ENCODE measurements at places on chromosomes 1 and 21.

DNA sequence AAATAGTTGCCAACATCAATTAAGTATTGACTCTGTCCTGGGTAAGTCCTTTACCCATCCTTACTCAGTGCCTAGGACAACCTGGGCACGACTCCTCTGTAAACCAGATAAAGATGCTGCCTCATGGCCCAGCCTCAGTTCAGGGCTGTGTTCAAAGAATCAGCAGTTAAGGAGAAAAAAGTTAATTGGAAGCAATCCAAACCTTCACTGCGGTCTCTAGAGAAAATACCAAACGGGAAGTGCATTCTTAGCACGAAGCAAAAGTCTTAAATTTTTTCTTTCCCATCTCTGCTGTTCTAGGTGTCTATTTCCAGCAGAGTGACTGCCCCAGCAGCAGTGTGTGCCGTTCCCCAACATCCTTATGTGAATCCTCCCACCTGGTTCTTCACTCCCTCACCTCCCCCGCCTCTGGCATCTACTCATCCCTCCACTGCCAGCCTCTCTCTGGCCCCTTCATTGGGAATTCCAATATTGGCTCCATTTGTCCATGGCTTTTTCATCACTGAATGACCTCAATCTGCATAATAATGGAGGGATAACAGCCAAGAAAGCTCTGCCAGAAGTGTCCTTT, 23.2 kb downstream of the KANK4 start:
- peak; percentile 61 for DNase-seq

- no peak for DNase-seq
These were observed 46.7 kb upstream of the SARS1 start for GRCh38 chr1:109167001-109167506.

GRCh38 chr1:19360843-19361610, 48.9 kb downstream of the SLC66A1 start:
- no peak for DNase-seq

- DNase-seq = no peak
These were observed 243.6 kb downstream of the TNR start for GRCh38 chr1:175499595-175500382.

GRCh38 chr1:169892927-169893644, 610 bp downstream of the SCYL3 start:
- no peak for DNase-seq

- peak; percentile 72 for DNase-seq
These were observed 43.3 kb downstream of the NID1 start for GRCh38 chr1:236021424-236022135.

GRCh38 chr1:50097791-50098190, 10.9 kb upstream of the ELAVL4 start:
- no peak for DNase-seq

DNA sequence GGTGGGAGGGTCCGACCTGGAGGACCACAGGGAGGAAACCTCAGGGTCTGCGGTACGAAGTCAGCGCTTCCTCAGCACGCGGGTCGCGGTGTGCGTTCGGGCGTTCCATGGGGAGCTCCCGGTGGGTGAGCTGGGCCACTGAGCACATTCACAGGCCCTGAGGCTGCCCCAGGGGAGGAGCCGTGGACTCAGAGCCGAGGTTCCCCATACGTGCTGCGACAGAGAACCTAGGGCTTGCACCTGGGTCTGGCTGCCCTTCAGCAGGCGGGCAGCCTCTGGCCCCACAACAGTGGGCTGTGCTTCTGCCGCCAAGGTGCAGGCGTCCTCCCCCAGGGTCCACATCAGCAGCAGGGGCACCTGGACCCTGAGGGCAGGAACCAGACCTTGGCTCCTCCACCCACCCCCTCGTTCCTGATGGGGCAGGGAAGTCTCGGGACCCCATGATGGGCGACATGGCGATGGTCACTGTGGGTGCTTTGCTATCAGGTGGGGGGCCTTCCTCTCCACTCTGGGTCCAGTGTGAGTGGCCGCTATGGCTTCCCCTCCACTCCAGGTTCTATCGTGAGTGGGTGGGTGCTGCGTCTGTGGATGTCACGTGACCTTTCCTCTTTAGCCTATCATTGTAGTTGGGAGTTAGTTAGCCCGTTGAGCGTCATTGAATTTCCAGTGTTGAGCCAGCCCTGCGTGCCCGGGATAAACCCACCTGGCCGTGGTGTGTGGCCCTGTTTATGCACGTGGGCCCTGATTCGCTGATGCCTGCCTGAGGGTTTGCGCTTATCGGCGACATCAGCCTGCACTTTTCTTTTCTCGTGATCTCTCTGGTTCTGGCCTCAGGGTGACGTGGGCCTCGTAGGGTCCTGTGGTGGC, 27.9 kb downstream of the FTCD start:
- DNase-seq = no peak

DNA sequence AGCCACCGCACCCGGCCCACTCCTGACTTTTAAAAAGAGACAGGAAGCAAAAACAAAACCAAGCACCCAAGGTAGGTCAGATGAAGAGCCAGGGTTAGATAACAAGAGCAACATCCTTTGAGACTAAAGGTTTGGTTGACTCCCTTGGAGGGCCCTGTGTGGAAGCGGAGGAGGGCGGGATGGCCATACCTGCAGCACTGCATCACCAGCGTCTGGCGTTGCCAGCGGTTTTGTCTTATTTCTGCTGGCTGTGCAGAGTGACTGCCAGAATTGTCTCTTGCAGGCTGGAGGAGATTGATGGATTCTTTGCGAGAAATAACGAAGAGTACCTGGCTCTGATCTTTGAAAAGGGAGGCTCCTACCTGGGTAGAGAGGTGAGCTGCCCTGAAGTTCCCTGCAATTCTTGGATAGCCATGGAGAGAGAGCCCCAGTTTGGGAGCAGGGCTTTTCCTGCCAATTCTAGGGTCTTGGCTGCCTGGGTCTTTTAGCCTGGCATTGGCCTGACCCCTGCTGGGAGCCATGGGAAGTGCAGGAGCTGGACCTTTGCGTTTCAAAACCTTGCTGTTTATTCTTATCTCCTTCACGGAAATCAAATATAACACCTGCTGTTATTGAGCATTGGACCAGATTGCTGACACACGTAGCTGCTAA, 24.0 kb downstream of the QSOX1 start:
- no peak for DNase-seq

DNA sequence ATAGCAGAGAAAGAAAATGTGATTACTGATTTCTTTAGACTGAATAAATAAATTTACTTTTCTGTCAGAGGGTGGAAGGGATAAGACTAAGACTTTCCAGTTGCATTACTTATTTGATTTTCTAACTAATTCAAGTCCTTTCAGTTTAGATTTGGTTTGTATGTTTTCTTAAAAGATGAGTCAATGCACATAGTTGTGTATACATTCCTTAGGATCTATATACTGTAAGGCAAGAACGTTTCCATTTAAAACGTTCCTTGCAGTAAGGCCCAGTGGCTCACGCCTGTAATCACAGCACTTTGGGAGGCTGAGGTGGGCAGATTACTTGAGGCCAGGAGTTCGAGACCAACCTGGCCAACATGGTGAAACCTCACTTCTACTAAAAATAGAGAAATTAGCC, 14.5 kb upstream of the SERTAD4 start:
- no peak for DNase-seq

DNA sequence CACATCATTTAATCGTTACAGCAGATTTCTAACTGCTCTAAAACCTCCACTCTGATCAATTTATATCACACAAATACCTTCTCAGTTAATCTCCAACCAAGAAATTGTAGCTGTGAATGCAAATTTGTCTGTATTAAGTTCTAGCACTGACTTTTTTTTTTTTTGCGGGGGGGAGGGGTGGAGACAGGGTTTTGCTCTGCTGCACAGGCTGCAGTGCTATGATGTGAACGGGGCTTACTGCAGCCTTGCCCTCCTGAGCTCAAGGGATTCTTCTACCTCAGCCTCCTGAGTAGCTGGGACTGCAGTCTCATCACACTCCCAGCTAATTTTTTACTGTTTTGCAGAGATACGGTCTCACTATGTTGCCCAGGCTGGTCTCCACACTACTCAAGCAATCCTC, 163.6 kb downstream of the RERE start:
- no peak for DNase-seq

DNA sequence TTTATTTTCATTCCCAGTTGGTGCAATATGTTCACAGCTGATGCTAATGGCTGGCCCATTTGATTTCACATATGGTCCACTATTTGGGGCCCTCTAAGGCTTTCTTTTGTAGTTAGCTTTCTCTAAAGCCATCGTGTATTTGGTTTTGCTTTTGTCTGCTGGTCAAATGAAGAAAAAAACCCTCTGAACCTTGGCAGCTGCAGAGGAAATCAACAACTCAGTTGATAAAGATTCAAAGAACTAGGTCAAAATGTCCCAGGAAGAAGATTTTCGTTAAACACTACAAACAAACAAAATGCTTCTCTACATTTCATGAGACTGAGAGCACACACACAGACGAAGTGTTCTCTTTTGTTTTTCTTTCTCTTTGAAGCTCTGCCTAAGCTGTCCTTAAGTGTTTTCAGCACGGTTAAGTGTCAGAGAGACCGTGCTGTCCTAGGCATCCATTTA, 655.0 kb downstream of the RWDD3 start:
- DNase-seq = no peak

- DNase-seq = no peak
These were observed 4.3 kb downstream of the MCL1 start for GRCh38 chr1:150575072-150575489.

GRCh38 chr1:182355723-182356098, 35.9 kb downstream of the GLUL start:
- DNase-seq = no peak

- DNase-seq = no peak
These were observed 22.9 kb upstream of the COL16A1 start for GRCh38 chr1:31726715-31727114.

DNA sequence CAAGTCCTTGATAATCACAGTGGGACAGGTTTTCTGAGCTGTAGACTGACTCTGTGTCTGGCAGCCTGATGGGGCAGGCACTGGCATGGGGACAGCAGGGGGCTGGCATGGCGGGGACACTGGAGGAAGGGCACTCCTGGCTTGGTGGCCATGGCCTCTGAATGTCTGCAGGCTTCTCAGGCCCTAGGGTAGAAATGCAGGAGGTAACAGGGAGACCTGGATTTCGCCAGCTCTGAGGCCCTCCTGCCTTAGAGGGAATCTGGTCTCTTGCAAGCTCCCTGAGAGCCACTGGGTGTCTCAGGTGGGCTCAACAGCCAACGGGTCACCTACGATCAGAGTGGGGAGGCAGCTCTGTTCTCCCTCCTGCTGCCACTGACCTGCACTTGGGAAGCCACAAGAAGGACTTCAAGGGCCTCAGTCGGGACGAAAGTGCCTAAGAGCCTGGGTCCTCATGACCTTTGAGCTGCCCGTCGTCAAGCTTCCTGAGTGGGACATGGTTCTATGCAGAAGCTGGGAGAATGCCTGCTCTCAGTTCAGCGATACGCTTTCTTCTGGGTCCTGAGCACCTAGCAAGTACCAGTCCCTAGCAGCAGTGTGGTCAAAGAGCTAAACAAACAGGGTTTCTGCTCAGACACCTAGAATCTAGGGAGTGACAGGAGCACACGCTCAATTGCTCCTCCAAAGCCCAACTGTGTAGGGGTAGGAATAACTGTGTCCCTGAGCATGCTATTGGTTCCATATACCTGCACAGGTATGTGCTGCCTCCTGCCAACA, 569.0 kb downstream of the PTPRU start:
- no peak for DNase-seq

- no peak for DNase-seq
These were observed 9.2 kb downstream of the SLC35D1 start for GRCh38 chr1:67044631-67045270.

- DNase-seq = no peak
These were observed 7.3 kb downstream of the RASAL2 start for GRCh38 chr1:178101266-178101630.

GRCh38 chr1:111052246-111052645, 87.6 kb downstream of the DRAM2 start:
- DNase-seq = peak; percentile 11

DNA sequence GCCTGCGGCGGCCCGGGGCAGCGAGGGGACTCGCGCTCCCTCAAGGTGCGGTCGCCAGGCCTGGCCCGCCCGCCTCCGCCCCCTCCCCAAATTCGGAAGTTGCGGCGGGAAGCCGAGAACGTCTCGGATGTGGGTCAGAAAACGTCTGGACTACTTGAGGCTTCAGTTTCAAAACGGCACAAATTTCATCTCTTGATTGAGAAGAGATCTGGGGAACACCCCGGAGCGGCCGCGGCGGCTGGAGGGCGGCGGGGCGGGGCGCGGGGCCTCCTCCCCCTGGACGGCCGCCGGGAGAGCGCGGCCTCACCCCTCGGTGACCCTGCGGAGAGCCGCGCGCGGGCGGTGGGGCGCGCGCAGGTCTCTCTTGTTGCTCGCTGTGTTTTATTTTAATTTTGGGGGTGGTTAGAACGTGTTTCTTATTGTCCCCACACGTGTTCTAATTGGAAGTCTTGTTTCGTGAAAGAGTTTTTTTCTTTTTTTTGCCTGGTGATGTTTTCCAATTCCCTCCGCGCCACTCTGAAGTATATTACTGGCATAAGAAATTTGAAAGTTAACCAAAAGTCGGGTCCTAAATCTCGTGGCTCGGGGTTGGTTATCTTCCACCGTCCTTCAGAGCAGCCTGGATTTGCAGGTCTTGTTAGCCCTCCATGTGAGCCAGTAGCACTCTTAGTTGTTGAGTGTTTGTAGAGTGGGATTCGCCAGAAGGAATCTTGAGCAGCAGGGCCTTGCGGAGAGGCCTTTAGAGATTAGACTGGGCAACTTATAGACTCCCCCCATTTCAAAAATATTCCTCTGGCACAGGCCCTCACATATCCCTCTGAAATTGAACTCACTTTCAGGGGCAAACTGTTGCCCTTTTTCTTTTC, 749 bp downstream of the PCBP3 start:
- no peak for DNase-seq

GRCh38 chr21:43619856-43620255, 39.4 kb downstream of the HSF2BP start:
- DNase-seq = no peak

- no peak for DNase-seq
These were observed 46.1 kb upstream of the LPAR3 start for GRCh38 chr1:84939151-84939550.

GRCh38 chr1:227006226-227006796, 66.2 kb downstream of the COQ8A start:
- DNase-seq = no peak

DNA sequence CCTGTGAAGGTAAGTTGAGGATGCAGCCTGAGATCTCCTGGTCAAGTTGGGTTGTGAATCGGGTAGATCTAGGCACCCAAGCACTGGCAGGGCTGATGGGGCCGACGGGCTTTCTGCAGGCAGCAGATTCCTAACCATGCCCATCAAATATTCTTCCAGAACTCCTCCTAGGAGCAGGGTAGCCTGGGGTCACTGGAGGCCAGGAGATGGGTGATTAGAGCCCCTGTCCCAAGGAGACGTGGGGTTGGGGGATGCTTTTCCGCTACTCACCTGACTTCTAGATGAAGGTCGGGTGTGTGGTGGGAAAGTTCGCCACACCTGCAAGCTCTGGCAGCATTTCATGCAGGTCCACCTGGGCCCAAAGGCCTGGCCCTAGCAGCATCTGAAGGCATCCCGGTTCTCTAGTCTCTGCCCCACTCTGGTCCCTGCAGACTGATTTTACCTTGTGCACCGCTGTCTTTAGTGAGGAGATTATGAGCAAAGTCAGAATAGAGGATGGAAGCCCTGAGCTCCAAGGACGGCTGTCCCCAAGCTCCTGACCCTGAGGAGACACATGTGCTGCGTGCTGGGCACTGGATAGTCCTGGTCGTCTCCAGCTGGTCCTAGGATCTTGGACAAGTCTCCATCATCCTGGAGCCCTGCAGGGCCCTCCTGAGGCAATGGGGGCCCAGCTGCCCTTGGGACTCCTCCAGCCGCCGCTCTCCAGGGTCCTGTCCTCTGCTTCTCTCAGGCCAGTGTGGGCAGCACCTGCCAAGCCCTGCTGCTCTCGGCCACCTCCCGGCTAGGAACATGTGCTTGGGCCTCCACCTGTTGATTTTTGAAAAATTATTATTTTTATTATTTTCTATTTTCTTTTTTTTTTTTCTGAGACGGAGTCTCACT, 21.8 kb upstream of the C2CD2 start:
- DNase-seq = no peak
